ENCODE measurements at places on chromosomes 13 and 19.

DNA sequence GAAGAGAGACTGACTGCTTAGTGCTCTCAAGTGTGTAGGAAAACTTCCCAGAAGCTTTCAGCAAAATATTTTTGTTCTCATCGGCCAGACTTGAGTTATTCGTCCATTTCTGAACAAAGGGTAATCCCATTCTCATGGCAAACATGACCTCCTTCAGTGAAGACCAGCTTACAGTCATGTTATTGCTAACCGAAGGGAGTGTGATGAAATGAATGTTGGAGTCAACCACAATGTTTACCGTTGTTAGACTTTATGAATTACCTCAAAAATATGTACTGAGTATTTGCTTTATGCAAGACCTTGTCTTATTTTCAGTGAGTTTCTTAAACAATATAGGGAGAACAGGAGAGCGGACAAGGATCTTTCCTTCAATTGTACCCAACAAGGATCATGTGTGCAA is 228.6 kb downstream of the LMO7 start:
- DNase-seq = no peak

- DNase-seq = no peak
Measured at GRCh38 chr19:2129486-2129885, 21.9 kb downstream of the AP3D1 start.

DNA sequence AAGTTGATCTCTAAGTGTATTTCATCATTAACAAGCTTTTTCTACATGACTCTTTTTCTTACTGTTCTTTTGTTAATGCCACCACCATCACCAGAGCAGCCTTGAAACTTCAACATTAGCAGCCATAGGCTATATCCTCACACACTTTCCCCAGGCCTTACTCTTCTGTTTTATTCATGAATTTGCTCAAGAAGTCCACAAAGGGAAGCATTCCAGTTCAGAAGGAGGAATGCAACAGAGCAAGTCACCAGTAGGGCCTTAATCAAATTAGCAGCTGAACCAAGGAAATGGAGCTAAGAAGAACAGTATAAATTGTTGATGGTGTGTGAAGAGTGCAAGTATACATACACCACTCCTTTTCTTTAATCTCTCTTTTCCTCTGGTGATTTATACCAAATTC is 223.1 kb downstream of the NBEA start:
- no peak for DNase-seq

DNA sequence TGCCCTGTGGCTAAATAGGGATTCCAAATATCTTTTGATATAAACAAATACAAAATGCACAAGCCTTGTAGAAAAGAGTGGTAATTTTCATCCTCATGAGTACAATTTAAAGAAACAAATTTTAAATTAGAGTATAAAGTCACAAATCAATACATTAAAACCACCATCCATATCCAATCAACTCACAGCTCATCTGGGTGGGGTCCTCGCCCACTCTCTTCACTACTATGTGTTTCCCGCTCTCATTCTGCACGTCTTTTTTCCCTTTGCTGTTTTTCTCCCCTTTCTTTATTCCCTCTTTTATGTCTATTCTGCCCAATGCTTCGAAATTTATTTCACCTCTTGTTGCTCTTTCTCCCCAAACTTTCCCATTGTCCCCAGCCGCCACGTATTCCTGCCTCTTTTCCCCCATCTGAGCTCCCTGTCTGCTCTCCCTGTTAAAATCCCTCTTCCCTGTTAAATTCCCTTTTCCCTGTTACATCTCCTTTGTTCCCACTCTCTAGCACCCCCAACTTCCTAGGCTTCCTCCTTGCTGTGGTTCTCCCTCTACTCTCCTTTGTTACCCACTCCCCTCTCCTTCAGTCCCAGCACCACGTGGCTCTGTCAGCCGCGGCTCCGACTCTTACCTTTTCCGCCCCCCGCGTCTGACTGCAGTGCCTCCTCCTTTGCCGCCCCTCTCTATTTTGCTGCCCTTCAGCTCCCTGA is 1.3 kb downstream of the ZNF616 start:
- DNase-seq = peak; percentile 69

GRCh38 chr13:52599037-52599847 is 43.0 kb upstream of the HNRNPA1L2 start:
- no peak for DNase-seq

DNA sequence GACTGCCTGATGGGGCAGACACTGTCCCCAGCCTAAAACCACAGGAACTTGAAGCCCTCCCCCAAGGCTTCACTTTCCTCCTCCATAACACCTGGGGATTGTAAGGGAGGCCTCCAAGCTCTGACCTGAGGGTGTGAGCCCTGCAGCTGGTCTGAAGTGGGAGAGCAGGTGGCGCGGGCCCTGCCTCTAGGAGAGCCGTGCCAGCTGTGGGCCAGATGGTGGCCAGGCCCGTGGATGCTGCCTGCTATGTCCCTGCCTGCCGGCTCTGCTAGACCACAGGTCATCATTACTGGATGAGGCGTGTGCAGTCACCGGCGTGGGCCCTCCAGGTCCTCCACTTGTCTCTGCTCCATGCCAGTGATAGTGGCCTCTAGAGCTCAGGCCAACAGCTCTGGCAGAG is 3.5 kb upstream of the KLHL26 start:
- no peak for DNase-seq

- no peak for DNase-seq
Measured at GRCh38 chr13:110640591-110641029, 25.3 kb downstream of the NAXD start.

DNA sequence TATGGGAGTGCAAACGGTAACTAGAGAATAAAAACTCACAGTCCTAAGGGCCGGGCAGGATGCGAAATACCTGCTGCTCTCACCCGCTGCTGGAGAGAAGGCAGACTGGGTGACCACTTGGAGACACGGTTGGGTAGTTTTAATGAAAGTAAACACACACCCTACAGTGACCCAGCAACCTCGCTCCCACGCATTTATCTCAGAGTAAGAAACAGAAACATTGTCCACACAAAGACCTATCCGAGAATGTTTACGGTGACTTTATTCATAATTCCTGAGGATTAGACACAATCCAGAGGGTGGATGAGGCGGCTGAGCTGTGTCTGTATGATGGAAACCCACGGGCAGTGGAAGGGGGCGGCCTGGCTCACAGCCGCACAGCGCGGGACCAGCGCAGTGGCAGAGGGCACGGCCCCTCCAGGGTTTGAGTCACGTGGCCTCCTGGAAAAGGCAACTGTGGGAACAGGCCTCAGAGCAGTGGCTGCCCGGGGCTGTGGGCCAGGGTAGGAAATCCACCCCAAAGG is 73.5 kb upstream of the C13orf46 start:
- no peak for DNase-seq

GRCh38 chr13:33911521-33911920 is 93.6 kb downstream of the RFC3 start:
- no peak for DNase-seq

GRCh38 chr13:99477493-99477892 is 23.8 kb upstream of the TM9SF2 start:
- DNase-seq = no peak

DNA sequence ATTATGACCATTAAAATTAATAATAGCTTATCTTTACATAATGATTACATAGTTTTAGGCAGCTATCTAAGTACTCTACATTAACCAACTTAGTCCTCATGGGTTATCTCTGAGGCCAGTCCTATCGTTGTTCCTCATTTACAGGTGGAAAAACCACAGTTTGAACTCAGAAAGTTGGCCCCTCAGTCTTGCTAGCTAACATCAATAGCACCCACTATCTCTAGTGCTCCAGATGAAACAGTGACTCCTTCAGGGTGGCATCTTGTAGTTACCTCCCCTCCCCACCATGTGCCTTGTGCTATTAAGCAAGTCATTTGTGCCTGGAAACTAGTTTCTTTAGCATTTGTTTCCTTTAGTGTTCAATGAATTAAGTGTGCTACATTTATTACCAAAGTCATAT is 1086.7 kb downstream of the EFNB2 start:
- no peak for DNase-seq

DNA sequence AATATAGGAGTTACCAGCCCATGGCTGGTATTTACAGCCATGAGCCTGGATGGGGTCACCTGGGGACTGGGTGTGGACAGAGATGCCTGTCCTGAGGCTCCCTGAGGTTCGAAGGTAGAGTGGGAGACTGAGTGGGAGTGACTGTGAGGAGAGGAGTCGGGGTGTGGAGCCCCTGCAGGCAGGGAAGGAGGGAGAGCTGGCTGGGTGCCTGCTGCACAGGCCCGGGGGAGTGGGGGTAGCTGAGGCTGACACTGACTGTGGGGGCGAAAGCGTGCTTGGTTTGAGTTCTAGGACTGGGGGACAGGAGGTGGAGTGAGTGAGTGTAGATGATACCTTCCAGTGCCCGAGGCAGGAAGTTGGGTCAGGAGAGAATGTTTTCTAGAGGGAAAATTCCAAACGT is 7.1 kb downstream of the RAB11B start:
- DNase-seq = no peak

DNA sequence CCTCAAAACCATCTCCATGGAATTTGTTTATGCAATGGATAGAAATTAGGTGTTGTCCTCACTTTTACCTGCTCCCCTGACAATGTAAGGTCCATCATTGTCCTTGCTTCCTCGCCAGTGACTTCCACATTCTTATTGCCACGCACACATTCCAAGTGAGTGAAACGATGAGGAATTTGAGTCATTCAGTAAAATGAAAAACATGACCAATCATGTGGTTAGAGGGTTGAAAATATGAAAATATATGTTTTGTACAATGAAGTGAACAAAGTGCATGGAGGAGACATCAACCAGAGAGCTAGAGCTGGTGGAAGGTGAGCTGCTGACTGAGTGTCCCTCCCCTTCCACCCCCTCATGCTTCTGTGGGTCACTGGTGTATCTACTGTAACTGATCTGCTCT is 91.7 kb downstream of the ATP8A2 start:
- no peak for DNase-seq

- DNase-seq = no peak
Measured at GRCh38 chr19:55014714-55015113, 23.4 kb downstream of the GP6 start.

DNA sequence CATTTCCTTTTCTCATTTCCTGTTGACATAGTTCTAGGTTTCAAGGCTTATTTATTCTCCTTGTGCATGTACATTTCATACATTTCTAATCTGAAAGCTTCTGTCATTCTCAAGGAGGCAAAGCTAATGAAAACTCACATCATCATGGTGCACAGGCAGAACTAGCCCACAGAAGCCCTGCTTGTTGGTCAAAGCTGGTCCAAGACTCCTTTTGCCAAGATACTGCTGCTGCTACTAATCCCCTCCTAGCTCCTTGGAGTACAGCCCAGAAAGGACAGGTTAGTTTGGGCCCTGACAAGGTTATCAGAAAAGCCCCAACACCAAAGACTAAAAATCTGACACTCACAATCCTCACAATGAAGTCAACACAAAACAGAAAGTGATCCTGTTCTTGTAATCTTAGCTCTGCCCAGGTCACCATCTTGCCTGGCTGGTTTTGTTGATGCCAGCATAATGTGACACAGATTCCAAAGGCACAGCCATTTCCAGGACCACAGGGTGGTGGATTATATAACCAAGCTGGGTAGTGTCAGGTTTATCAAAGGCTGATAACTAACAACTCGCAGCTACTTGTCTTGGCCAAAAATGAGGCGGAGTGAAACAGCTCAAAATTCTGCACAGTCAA is 417.4 kb downstream of the NDFIP2 start:
- no peak for DNase-seq

DNA sequence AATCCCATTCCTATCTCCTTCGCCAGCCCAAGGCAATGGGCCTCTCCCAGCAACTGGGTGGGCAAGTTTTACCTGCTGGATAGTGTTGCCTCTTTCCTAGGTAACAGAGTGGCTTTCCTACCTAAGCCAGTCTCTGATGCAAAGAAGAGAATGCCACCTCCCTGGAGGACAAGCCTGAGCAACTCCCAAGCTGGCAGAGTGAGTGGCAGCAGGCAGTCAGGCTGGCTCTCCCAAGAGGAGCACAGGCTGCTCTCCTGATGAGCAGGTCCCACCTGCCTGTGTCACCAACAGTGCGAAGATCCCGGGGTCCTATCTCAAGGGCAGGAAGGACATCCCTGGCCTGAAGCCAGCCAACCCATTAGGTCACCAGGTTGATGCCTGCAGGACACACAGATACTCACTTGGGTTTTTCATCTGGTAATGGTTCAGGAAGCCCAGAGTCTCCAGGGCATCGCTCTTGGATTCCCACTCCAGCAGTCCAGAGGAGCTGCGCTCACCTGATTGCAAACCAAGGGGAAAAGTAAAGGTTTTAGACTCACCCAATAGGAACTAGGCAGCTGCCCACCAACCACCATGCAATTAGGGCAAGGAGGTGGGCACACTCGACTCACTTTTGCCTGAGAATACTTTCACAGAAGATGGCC is 5.5 kb upstream of the ECH1 start:
- DNase-seq = no peak

- DNase-seq = no peak
Measured at GRCh38 chr13:100811928-100812327, 137.3 kb upstream of the TMTC4 start.

DNA sequence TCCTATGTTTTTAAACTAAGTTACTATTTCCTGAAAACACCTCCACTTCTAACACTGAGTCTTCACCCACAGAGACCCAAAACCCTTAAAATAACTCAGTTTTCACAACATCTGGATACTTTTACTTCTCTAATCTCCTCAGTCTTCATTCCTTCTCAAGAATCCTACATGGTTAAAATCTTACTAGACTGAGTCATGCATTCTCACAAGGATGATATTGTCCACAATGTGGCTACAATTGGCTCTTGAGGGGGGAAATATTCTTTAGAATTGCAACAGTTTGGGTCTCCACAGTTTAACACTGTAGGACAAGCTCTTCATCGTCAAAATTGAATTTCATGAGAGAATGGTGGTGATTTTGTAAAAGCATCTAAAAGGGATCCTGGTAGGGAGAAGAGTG is 397.1 kb downstream of the SLITRK5 start:
- no peak for DNase-seq
